Amygdala (tissue), 56 donors: ENCODE measurements at places on chromosomes 16 and 17.

GRCh38 chr17:46122486-46122871 lies 70.8 kb downstream of the KANSL1 start:
- no peak for DNase-seq

- DNase-seq = no peak
Measured at GRCh38 chr17:67218385-67218950, 26.5 kb downstream of the HELZ start.

DNA sequence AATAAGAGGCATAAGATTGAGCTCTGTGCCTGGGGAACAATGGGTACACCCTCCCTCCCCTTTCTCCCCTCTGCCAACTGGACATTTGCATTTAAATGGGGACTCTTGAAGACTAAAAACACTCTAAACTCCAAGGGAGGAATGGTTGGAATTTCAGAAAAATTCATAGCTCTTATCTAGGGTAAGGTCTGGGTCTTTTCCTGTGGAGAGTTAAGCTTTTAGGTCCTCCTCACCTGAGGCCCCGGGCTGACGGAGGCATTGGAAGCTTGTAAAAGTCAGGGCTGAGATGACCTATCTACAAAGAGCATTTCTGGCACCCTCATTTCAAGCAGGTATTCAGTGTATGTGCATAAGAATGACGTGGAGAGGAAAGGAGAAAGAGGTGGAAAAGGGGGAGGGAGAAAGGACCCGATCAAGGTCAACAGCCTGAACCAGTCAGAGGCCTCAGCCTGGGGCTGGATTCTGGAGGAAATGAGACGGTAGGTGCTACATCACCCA lies 78.0 kb downstream of the RAP1GAP2 start:
- DNase-seq = no peak

- DNase-seq = no peak
Measured at GRCh38 chr16:26118575-26118974, 426.8 kb downstream of the HS3ST4 start.
